ENCODE measurements at places on chromosomes 2 and 18.

GRCh38 chr2:195985741-195986140, 82.9 kb downstream of the DNAH7 start:
- DNase-seq = no peak

- DNase-seq = no peak
Measured at GRCh38 chr18:56197241-56197859, 441.0 kb downstream of the TXNL1 start.

- peak; percentile 88 for DNase-seq
Measured at GRCh38 chr2:85772019-85772745, 18.4 kb downstream of the ATOH8 start.

GRCh38 chr2:165535471-165535870, 66.0 kb downstream of the CSRNP3 start:
- DNase-seq = no peak

DNA sequence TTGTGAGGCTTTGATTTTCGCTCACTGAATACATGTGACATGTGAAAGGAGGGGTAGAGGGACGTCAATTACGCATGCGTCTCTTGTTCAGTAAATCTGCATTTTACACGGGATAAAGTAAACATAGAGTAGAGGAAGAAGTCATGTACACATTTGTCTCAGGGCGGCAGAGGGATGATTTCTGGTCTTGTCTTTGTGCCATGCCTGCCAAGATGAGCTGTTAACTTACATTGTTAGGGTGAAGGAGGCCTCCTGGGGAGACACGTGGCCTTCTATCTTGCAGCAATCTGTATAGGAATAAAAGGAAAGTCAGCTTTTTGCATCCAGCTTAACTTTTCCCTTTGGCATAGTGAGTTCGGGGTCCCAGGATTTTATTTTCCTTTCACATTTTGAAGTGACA, 106.3 kb downstream of the LDLRAD4 start:
- DNase-seq = no peak

- no peak for DNase-seq
Measured at GRCh38 chr2:17813742-17814473, 2.4 kb upstream of the MSGN1 start.
